ENCODE measurements at places on chromosomes 7 and 10.

DNA sequence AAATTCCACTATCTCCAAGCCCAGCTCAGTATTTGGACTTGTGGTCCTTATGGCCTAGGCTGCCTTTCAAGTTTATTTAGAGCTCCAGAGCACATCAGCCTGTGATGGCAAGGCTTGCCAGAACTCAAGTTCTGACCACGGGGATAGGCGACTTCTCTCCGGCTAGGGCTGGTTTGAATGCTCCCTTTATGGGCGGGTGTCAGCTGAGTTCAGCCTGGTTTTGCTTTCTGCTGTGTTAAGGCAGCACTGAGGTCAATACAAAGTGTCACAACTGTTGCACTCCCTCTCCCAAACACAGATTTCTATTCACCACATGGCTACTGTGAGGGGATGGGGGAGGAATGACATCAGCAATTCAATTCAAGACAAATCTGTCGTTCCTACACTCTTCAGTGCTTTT, 318.1 kb upstream of the MYO3A start:
- no peak for DNase-seq

DNA sequence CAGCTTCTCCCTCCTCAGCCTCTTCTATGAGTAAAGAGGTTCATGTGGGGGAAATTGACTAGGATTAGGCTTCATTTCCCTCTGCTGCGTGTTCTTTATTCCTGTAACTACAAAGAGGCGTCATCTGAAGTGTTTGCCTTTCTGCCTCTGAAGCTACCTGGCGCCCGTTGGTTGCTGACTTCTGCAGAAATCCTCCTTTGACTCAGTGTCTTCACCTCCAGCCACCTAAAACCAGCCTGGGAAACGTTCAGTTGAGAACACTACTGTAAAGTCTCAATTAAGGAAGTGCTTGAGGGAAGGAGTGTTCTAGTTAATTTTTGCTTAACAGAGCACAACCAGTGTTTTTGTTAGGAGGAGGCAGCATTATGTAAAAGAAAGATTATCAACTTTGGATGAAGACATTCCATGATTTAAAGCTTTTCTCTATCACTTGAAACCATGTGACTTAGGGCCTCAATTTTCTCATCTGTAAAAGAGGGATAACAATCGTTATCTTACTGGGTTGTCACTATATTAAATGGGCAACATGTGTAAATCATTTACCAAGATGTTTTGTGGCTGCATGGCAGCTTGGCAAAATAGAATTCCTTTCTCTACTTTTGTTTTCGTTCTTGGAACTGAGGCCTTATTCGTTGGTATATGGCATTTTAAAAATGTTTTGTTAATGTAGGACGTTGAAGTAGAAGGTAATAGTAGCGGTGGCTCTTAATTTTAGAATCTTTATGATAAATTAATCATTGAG, 642.9 kb downstream of the SDK1 start:
- DNase-seq: no peak

DNA sequence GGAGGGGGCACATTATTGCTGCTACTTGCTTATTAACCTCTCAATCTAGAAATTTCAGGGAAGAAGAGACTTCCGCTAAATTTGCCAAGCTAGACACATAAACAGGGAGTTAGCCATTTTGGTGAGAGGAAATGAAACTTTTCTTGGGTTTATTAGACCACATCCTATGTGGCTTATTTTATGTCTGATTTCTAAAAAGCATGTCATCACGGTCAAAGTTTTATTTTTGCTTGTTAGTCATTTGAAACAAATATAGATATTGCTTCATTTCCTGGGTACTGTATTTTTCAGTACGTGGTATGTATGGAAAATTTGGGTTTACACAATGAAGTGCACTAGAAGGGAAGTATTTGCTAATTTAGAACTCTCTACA, 144.1 kb downstream of the TCF7L2 start:
- DNase-seq: no peak

DNA sequence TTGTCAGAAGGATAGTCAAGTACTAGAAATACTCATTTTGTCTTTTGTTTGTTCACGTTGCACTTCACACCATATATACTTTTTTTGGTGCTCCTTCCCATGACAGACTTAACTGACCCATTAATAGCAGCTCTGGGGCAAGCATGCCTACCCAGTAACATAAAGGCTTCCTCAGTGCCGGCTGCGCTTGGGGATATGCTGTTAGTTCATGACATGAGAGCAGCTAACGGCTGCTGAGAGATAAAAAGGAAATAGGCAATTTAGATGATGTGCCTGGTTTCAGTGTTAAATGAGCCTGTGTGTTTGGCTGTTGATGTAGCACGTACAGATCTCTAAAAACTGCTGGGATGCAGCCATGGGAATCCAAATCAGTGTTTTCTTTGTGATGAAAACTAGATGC, 86.4 kb downstream of the TAX1BP1 start:
- no peak for DNase-seq

GRCh38 chr10:116968331-116968730, 36.7 kb downstream of the SHTN1 start:
- no peak for DNase-seq

GRCh38 chr7:115086146-115086841, 164.4 kb downstream of the MDFIC start:
- DNase-seq: no peak

DNA sequence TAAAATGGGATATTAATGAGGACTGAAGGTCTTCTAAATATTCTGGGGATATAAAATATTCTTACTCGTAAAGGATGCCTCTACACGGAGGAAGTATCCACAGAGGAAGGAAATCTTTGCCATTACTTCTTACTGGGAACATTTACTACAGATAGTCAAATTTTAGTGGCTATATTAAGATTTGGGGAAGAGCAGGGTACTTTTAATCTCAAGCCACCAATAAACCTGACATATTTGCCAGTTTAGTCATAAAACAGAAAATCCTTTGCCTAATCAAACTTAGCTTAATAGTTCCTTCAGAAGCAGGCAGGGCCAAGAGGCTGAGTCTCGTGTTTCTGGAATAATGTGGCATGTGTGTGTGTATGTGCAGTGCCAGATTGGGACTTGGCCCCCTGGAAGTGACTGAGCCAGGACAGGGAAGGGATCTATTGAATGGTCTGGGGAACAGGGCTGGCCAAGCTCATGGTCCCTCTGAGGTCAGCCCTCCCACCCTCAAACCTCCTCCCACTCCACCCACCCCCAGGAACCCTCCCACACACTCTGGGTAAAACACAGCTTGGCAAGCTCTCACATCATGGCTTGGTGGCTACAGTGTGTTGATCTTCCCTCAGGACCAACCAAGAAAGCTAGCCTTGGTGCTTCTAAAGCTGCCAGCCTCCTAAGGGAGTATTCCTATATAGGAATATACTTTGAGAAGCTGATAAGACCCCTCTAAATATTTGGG, 1.6 kb upstream of the PIK3CG start:
- no peak for DNase-seq

GRCh38 chr10:120995768-120996167, 144.6 kb downstream of the WDR11 start:
- no peak for DNase-seq

DNA sequence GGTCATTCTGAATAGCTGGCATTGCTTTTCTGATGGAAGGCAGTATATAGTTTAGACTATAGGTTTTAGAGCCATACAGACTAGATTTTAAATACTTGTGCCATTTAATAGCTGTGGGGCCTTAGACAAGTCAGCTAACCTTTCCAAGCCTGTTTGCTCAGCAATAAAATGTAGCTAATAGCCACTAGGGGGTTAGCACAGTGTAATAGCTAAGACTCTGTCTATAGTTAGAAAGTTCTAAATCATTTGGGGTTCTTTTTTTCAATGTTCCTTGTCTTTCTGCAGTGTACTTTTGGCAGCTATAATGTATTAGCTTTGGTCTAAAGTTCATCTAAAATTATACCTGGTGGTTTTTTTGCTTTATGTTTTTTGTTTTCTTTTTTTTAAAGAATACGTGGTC, 7.5 kb upstream of the KIFBP start:
- no peak for DNase-seq

DNA sequence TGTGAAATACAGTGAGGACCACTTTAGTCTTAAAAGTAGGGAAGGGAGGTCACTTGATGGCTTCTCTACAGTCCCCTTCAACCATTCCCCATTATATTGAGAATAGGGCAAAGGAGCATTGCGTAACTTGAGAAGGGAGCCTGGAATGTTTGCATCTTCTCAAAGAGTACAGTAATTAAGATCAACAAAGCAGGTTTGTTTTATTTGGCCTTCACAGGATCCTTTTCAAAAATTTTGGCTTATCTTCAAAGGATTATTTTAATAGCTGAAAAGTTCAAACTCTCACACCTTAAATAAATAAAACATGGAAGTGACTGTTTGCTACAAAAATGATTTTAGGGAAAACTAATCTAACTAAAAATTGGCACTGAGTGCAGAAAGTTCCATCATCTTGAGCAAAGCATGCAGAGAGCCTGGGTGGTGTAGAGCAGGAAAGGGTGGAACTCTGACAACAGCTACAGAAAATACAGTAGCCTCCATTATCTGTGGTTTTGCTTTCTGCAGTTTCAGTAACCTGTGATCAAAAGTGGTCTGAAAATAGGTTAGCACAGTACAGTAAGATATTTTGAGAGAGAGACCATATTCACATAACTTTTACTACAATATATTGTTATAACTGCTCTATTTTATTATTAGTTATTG, 214.0 kb downstream of the MDFIC start:
- DNase-seq: no peak

DNA sequence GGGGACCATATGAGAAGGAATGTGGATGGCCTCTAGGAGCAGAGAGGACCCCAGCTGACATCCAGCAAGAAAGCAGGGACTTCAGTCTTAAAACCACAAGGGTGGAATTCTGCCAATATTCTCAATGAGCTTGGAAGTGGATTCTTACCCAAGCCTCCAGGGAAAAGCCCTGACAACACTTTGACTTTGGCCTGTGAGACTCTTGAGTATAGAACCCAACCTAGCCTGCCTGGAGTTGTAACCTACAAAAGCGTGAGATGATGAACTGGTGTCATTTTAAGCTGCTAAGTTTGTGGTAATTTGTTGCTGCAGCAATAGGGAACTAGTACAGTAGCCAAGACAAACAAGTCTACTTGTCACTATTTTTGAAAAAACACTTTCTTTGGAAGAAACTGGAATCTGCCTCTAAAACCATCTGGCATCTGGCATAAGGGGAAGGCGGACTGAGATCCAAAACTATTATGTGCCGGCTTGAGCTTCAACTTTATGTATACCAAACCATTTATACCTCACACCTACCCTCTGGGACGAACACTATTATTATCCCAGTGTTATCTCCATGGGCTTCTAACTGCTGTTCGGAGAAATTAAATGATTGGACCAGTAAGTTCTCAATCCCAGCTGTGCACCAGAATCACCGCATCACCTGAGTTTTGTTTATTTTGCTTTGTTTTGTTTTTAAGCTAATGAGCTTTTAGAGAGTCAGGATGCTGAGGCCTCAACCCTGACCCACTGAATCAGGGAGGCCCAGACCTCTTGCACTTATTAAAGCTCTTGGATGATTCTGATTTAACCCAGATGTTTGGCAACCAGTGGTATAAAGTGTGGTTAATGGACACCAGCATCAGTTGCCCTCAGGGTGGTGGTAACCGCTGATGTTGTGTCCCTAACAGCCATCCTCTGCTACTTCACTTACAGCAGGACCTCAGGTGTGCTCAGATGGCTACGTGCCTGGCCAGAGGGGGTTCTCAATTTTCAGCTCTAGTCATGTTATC, 83.0 kb downstream of the C1GALT1 start:
- peak; percentile 16 for DNase-seq

- no peak for DNase-seq
These were observed 204.5 kb upstream of the CDCA7L start for GRCh38 chr7:22150221-22150620.

DNA sequence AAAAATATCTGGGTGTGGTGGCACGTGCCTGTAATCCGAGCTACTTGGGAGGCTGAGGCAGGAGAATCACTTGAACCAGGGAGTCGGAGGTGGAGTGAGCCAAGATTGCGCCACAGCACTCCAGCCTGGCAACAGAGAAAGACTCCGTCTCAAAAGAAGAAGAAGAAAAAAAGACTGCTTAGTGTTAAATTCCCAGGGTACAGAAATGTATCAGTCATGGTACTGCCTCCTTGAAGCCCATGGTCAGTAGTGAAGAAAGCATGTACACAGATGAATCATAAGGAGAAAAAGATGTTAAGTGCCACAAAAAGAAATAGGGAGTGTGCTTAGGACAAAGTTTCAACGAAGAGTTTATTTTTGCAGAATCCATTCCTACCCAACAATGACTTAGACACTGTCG, 62.5 kb upstream of the KMT2E start:
- no peak for DNase-seq

DNA sequence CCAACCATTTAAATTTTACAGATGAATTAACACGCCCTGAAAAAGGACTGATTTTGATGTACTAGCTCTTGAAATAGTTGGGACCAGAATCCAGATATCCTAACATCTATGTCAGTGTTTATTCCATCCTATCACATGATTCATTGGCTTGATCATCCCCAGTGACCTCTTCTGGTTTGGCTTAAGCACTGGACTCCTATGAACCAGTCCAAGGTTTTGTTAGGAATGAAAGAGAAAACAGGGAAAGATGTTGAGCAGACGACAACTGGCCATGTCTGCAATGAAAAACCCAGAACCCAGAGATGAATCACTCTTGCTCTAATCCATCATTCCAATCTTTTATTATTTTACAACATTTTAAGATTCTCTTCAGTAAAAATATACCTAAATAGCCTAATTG, 1080.9 kb downstream of the SORCS1 start:
- no peak for DNase-seq

DNA sequence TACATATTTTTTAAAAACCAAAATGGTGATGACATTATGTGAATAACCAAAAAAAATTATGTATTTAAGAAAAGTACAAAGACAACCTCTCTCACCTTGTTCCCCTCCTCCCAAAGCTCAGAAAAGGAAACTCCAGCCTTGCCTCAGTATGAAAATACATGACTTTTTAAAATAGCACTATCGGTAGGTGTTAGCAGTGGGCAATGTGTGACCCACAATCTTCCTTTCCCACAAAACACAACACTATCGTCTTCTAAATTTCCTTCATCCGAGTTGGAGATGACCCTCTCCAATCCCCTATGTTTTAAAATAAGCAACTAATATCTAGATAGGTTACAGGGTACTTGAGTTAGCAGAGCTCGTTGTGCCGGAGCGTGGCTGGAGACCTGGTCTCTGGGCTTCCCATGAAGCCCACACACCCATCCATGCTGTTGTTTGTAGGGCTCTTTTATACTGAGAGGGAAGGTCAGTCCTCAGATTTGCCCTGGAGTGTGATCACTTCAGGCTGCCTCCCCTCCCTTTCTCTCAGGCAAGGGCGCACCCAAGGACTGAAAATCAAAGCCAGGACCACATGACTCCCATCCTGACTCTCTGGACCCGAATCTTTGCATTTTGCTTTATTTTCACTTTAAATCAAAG, 107.6 kb downstream of the JAZF1 start:
- DNase-seq: no peak

- no peak for DNase-seq
These were observed 120.4 kb downstream of the EPDR1 start for GRCh38 chr7:38040831-38041230.

- DNase-seq: no peak
These were observed 67.6 kb upstream of the DDC start for GRCh38 chr7:50632561-50633413.

GRCh38 chr7:27211764-27212204, 11.9 kb upstream of the HOXA13 start:
- DNase-seq: no peak

All from renal pelvis (tissue), 12 donors.